Midbrain (tissue), 1 donor: ENCODE measurements at places on chromosomes 1 and 21.

DNA sequence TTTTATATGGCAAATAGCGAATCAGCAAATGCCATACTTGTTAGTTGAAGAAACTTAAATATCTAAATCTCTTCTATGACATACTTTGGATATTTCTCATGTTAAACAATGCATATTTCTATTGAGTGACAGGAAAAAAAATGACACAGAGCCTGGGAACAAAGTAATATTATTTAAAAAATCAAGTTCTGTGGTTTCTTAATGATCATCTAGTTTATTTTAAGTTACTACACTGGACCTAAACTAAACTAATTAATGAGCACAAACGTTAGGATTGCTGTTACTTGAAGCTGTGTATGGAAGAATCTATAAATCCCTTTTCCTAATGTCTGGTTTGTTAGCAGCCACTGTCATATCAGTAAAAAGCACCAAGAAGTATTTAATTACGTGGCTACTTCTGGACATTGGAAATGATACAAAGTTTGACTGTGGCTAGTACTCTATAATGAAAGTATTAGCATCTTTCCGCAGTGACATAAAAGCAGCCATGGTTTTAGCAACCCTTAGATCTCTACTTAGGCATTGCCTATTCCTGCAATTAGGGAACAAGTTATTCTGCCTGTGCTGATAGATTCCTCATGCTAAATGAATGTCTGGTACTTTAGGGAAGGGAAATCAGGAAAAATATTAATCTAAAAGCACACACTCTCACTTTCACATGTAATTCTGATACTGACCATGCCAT, 981.7 kb upstream of the B3GALT2 start:
- DNase-seq, result no peak

DNA sequence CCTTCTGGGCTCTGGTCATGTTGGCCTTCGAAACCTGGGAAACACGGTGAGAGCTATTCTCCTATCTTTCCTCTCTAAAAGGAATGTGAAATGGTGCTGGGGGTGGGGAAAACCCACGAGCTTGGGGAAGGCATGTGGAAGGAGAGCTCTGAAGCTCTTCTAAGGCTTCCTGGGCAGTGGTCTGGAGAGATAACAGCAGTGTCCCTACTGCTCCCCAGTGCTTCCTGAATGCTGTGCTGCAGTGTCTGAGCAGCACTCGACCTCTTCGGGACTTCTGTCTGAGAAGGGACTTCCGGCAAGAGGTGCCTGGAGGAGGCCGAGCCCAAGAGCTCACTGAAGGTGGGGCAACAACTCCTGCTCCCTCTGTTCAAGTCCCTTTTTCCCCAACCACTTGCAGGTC, 2.8 kb downstream of the USP21 start:
- no peak for DNase-seq

GRCh38 chr1:207389728-207390464, 64.2 kb upstream of the CR2 start:
- DNase-seq, result no peak

- DNase-seq, result no peak
Observed at GRCh38 chr1:168894397-168894903, 165.4 kb upstream of the DPT start.

GRCh38 chr1:72366466-72366865, 84.1 kb upstream of the NEGR1 start:
- DNase-seq, result no peak

- no peak for DNase-seq
Observed at GRCh38 chr1:30612536-30613065, 110.8 kb downstream of the MATN1 start.

GRCh38 chr1:229349463-229350385, 6.9 kb upstream of the CCSAP start:
- DNase-seq, result no peak

- DNase-seq, result peak; percentile 45
Observed at GRCh38 chr1:198934901-198935305, 296.1 kb downstream of the PTPRC start.

DNA sequence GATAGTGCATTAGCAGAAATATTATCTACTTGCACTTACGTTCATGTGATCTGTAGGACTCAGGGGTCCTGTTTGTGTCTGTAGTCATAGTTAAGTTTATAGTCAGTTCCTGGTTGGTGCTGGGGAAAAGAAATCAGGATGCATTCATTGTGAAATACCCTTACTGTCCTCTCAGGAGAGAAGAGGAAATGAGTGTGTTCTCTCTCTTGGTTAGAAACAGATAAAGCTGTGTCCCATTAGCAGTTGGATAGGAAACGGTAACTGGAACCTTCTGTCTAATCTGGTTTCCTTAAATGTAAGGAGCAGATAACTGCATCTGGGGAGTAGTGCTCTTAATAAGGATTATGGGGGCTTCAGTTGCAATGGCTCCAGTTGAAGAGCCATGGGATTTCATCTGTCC, 8.9 kb downstream of the SDCCAG8 start:
- DNase-seq, result peak; percentile 28

DNA sequence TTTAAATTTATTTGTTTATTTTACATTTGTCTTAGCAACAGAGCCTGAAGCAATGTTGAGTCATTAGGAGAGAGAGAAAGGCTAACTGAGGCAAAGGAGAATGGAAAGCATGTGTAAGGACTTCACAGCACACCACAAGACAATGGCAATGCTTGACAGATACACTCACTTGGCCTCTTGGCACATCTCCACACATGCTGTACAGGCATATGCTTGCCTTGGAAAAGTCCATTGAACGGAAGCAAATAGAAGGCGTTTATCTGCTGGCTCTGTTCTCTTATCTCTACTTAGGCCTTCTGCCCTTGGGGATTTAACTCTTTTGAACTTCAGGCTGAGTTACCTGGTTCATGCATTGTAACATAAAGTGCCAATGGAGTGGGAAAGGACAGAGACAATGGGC, 262.2 kb upstream of the POU3F1 start:
- no peak for DNase-seq
